ENCODE measurements at places on chromosomes 2 and 18.

GRCh38 chr2:2527148-2527547 lies 196.1 kb upstream of the MYT1L start:
- DNase-seq = no peak

GRCh38 chr2:84711651-84712050 lies 169.2 kb downstream of the TRABD2A start:
- DNase-seq = no peak

DNA sequence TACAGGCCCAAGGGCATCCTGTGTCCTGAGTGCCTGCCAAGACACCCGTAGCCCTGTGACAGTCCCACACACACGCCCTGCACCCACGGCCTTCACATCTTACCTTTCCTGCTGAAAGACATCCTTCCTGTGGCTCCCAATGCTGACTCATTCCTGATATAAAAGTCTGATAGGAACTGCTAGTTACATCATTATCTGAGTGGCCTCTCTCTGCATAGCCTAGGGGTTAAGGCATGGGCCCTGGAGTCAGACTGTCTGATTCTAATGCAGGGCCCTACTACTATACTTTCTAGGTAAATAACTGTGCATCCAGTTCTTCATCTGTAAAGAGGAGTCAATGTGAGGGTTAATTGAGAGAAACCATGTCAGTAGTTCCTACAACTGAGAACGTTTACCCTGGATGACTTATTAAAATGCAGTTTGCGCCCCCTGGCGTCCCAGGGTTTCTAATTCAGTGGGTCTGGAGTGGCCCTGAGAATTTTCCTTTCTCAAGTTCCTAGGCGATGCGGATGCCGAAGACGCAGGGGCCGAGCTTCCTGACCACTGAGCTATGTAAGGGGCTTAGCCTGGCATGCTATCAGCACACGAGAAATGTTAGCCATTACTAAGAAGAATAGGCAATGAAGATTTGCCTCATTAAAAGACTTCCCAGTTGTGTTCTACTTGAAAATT lies 6.0 kb upstream of the GPR45 start:
- peak; percentile 65 for DNase-seq

- no peak for DNase-seq
These were observed 56.7 kb downstream of the HS1BP3 start for GRCh38 chr2:20594048-20594750.

DNA sequence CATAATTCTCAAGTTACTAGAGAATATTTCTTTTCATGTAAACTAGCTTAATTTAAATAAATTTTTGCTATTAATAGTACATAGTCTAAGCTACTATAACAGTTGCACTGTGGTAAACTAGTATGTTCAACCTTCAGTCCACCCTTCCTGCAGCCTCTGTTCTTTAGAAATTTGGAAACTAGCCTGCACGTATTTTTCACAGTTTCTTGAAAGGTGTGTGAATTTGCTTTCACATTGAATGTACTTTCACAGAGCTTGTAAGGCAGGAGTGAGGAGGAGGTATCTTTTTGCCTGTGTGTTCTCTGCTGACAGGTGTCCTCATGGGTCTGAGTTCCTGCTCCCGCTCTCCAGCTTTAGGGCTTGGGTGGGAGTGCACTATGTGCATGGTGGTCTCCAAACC lies 117.5 kb downstream of the ATP9B start:
- no peak for DNase-seq

DNA sequence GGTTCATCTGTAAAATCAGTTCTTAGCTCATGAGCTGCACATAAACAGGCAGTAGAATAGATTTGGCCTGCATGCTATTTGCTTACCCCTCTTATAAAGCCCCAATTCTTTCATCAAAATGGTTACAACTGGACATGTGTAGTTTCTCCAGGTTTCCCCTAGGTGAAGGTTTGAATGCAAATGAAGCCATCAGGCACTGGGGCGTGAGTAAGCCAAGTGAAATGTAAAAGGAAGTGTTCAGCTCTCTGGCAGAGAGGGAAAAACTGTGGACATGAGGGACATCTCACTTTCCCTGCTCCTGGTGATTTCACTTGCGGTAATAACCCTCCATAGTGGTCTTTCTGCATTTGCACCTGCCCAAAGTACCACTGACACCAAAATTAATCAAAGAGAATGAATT lies 1402.3 kb upstream of the LRRTM1 start:
- DNase-seq = no peak

GRCh38 chr2:23596316-23596885 lies 211.4 kb downstream of the KLHL29 start:
- DNase-seq = peak; percentile 42

DNA sequence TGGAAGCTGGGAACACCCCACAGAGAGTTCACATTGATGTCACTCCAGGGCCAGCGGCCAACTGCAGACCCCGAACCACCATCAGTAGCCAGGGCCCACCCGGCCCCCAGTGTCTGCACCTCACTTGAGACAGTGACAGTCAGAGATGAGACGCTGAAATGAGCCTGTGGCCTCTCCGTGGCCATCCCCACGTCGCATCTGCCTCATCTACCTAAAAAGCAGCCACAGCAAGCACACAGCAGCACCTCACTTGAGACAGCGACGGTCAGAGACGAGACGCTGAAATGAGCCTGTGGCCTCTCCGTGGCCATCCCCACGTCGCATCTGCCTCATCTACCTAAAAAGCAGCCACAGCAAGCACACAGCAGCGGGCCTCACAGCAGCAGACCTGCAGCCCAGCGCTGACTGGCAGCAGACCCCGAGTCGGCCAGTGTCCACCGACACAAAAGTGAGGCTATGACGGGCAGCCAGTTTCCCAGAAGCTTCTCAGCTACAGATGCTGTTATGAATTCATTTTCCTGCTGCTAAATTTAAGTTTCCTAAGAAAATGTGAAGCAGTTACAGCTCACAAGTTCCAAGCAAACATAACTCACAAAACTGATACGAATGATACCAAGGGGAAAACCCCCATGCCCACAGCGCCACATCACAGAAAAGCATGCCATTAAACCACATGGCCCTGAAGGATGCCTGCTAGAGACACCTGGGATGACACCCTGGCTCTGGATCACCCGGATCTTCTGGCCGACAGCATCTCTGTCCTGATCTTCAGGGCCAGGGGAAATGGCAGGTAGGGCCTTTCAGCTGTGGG lies 27.7 kb downstream of the SNORC start:
- DNase-seq = no peak

GRCh38 chr2:109157563-109158105 lies 28.6 kb downstream of the SH3RF3 start:
- no peak for DNase-seq

- DNase-seq = no peak
These were observed 167.8 kb downstream of the ACOXL start for GRCh38 chr2:110900191-110900590.
